GM13977 (cell line): ENCODE measurements at places on chromosomes 5 and 9.

DNA sequence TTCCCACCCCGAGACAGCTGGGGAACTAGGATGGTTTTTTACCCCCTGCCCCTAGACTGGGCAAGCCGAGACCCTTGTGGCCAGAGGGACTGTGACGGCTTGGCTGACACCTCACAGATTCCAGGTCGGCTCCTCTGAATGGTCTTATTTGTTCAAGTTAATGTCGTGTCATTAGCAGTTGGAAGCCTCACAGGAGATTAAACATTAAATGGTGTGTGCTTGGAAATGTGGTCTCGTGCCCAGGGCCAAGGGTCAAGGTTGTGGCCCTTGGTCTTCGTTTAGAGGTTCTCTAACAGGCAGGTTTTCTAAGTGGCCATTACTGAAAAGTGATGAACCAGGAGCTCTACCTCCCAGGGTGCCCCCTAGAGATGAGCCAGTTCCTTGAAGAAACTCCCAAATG lies 61.2 kb upstream of the RXRA start:
- no peak for DNase-seq

DNA sequence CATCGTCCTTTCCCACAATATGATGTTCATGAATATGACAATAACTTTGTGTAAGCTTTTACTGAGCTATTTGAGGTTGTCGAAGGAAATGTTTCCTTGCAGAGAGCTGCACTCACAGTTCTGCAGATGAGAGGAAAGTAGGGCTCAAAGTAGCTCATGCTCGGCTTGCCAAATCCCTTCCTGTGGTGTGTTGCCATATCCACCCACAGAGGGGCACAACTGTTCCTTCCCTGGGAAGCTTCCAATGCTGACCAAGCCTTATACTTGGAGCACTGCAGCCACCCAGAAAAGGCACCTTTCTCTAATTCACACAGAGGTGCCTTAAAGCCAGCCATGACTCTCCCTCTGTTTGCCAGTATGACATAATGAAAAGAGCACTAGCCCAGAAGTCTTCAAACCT lies 390.3 kb downstream of the CAAP1 start:
- no peak for DNase-seq

DNA sequence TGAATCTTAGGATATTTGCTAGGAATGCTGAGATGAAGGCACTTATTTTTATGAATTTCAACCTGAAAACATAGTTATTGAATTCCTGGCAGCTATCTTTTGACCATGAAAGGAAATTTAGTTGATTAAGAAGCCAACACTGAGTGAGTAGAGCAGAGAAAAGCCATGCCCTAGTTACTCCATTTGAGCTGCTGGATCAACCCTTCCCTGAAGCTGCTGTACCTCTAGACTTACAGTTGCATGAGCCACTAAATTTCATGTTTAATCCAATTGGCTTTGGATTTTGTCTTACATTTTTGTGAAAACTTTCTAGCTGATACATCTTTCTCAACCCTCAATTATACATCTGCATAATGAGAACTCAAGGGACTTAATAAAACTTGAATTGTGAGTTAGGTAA lies 54.6 kb downstream of the CDC42SE2 start:
- no peak for DNase-seq

DNA sequence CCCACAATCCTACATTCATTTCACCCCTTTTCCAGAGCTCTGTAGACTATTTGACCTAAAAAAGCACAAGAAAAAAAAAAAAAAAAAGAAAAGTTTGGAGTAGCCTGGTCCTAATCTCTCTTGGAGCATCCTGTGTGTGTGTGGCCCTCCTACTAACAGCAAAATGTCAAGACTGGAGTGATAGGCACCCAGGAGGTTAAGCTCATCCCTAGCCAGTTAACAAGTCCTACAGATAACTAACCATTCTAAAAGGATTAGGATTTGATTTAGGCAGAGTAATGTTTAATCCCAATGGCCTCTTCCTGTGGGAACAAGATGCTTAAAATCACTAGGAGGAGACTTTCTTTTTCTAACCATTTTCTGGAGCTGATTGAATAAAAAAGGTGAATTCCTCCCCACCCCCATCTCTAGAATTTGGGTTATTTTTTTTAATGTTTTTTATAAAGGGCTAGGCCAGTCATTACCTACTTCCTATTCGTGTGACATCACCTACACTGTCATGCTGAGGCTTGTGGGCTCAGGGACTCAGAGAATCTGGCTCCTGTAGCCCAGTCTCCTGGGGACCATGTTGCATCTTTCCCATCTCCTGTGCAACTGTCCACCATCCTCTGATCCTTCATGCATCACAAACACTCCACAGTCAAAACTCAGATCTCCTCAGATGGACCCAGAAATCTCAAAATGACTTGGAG lies 43.2 kb upstream of the NR3C1 start:
- DNase-seq, result peak; percentile 44

DNA sequence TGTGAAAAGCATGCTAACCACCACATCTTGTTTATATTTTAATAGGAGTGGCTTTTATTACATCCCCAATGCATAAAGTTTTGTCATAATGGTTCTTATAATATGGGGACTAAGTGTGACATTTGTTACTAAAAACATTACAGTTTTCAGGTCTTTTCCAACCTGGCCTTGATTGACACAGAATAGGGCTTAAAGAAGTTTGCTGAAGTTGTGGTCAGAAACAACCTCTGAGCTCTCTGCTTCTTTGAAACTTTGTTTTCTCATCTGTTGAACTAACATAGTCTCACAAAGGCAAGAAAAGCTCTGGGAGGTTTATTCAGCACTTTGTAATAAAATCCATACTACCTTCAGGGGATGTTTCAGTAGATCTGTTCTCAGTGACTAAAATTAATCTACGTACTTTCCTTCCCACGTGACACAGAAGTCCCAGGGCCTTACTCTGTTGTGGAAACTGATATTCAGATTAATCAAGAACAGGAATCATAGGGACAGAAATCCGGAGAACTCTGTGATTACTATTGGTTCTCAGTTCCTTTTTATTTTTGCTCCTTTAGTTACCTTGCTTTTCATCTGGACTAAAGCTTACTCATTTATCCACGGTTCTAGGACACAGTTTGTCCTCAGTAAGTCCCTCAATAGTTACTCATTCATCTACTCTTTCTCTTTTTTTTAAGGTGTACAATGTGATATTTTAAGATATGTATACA lies 289.0 kb upstream of the EFNA5 start:
- DNase-seq, result no peak

DNA sequence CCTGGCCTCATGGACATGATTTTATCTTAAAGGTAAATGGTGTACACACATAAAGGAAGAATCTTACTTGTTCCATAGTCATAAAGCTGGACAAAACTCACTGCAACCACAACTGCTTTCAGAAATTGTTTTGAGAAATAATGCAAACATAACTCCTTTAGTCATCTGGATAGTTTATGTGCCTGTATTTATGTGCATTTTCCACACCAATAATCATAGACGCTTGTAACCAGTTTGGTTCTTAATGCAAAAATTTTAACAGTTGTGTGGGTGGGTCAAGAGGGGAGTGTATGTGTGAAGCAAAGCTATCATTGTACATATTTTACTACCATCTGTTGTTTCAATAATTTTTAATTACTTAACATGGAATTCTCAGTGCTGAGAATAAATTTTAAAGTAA lies 80.1 kb downstream of the EFNA5 start:
- no peak for DNase-seq

- DNase-seq, result no peak
Observed at GRCh38 chr5:140497897-140498296, 49.6 kb upstream of the EIF4EBP3 start.

GRCh38 chr9:134408939-134409737 lies 82.9 kb downstream of the RXRA start:
- no peak for DNase-seq

DNA sequence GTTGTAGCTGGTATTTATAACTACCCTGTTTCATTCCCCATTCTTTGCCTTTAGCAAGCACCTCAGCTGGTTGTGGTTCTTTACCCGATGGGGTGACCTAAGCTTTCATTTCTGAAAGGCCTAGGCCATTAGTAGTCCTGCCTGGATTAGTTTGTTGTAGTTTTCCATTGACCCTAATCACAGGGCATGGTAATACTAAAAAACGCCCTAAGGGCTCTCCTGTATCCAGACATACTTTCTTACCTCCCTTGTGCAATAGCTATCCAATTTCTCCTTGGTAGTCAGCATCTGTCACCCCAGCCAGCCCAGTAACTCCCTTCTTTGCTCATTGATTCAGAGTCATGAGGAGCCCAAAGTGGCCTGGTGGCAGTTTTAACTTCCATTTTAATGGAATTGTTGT lies 24.0 kb downstream of the TMOD1 start:
- DNase-seq, result no peak

- DNase-seq, result no peak
Observed at GRCh38 chr5:136482206-136482605, 116.9 kb upstream of the TRPC7 start.

- no peak for DNase-seq
Observed at GRCh38 chr5:78597068-78597973, 51.3 kb downstream of the LHFPL2 start.

- no peak for DNase-seq
Observed at GRCh38 chr5:156386976-156387375, 60.0 kb downstream of the SGCD start.

DNA sequence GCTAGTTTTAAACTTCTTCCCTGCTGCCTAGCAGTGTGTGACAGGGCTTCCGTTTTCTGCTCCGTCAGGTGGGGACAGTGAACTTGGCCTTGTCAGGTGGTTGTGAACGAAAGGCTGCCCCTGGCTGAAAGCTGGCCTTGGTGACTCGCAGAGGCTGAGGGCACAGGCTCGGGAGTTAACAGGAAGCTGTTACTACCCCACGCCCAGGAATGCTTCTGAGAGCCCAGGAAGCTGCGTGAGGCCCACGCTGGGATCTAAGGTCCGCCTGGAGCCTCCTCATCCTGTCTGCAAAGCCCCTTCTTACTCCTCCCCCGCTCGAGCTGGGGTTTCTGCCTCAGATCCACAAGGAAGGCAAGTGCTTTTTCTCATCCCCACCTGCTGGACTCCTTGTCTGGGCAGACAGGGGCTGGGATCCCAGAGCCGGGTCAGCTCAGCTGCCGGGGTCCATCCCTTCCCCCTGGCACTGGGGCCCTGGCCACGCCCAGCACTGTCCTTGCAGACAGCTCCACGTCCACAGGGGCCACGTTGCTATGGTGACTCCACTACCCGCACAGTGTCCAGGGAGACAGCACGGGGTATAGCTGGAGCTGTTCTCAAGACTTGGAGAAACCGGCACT lies 124.7 kb upstream of the TBC1D2 start:
- peak; percentile 28 for DNase-seq

GRCh38 chr9:73054091-73054490 lies 97.6 kb upstream of the ANXA1 start:
- no peak for DNase-seq

GRCh38 chr9:83339435-83339834 lies 198.8 kb downstream of the FRMD3 start:
- DNase-seq, result no peak

DNA sequence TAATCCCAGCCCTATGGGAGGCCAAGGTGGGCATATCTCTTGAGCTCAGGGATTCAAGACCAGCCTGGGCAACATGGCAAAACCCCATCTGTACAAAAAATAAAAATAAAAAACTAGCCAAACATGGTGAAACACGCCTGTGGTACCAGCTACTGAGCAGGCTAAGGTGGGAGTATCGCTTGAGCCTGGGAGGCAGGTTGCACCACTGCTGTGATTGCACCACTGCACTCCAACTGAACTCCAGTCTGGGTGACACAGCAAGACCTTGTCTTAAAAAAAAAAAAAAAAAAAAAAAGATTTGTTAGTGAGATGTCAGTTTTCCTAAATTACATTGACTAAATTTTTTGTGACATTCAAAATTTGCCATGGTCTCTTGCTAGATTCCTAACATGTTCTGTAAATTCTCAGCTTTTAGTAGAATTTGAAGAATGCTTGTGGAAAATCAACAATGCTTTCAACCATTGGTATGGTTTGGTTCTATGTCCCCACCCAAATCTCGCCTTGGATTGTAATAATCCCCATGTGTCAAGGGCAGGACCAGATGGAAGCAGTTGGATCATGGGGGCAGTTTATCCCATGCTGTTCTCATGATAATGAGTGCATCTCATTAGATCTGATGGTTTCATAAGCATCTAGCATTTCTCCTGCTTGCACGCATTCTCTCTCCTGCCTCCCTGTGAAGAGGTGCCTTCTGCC lies 236.1 kb downstream of the ARRDC3 start:
- no peak for DNase-seq

GRCh38 chr9:76044266-76044819 lies 153.9 kb downstream of the PCSK5 start:
- no peak for DNase-seq

DNA sequence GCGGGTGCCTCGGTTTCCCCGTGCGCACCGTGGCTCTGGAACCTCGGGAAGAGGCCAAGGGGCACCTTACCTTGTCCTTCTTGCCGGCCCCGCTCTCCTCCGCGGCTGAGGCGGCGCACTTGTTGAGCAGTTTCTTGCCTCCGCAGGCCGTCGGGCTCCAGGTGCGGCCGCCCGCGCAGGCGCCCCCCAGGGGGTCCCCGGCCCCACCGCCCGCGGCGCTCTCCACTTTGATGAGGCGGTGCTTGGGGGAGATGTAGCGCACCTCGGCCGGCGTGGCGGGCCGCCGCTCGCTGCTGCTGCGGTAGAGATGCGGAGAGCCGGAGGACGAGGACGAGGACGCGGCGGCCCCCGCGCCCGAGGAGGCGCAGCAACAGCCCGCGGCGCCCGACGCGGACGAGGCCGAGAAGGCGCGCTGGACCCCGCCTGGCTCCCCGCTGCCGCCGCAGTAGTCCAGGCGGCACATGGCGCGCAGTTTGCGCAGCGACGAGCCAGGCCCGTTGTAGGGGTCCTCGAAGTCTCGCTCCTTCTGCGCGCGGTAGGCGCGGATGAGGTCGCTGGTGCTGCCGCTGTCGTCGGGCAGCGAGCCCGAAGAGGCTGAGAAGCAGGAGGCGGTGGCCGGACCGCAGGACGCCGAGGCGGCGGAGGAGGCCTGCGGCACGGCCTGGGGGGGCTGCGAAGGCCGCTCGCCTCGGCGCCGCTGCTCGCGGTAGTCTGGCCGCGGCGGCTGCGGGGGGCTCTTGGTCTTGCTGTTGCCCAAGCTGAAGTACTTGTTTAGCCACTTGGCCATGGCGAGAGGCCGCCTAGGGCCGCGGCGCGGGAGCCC lies 957 bp downstream of the SHB start:
- no peak for DNase-seq

- no peak for DNase-seq
Observed at GRCh38 chr5:4015709-4016108, 420.1 kb downstream of the IRX1 start.

DNA sequence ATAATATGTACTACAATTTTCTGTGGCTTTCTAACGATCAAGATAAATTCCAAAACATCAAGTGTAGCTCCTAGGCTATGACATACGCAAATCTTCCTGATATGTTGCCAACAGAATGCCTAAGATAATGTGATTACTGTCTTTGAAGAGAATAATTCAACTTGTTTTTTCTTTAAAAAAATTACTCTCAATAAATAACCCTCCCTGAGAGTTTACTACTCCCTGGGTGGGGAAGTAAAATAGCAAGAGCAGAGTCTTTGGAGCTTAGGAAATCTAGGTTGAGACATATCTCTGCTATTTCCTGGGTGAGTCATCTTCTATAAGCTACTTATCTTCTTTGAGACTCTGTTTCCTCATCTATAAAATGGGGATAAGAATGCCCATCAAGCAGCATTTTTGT lies 201.2 kb downstream of the ACTL7B start:
- DNase-seq, result no peak
